ENCODE measurements at places on chromosomes 3 and 15.

- no peak for DNase-seq
Measured at GRCh38 chr3:59023612-59024011, 26.2 kb downstream of the CFAP20DC start.

DNA sequence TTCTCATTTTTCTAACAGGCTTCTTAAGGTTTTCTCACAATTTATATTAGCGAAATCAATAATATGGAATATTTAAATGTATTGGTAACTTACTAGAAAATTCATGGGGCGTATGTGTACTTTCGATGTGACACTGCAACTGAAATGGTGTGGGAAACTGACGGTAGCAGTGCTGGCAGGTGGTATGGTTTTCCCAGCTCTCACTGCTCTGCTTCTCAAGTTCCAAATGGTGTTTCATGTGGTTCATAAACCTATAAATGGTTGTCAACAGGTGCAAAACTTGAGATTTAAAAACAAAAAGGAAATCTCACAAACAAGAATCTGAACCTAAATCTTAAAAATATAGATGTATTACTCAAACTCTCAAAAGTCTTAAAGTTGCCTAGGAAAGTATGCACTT is 54.7 kb downstream of the ZNF280D start:
- DNase-seq = no peak

DNA sequence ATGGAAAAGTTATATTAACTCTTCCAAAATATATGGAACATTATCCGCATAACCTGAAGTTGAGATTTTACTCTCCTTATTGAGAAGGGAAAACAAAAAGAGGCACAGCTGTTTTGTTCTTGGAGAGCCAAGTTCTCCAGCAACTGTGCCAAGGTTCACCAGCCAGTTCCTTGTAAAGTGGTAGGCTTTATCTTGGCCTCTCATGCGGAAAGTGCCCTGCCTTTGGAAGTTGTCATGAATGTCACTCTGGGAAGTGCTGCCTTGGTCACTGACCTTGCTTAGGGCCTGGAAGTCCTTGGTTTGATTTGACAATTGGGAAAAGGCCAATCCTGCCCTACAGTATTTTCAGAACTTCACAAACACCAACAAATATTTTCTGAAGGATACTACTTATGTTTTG is 44.2 kb upstream of the THRB start:
- no peak for DNase-seq

GRCh38 chr3:122977746-122978466 is 49.7 kb downstream of the SEMA5B start:
- no peak for DNase-seq

- no peak for DNase-seq
Measured at GRCh38 chr3:108388136-108389132, 92.1 kb downstream of the HHLA2 start.

GRCh38 chr3:81500039-81500438 is 261.4 kb downstream of the GBE1 start:
- DNase-seq = no peak

GRCh38 chr15:89105147-89105546 is 16.9 kb downstream of the ABHD2 start:
- no peak for DNase-seq

DNA sequence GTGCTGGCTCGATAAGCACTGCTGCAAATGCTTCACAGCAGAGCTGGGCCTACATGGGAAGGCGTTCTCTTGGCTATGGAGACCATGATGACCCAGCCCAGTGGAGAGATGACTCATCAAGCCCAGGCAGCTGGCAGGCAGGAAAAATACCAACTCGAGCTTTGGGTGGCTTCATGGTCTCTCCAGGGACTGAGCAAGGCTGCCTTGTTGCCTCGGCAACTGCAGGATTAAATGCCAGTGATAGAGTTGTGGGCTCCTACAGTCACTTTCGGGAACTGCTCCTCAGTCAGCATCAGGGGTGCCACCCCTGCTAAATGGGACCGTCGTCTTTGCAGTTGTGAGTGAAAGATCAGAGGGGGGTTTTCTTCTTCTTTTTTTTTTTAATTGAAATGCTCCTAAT is 54.6 kb upstream of the MYZAP start:
- no peak for DNase-seq

DNA sequence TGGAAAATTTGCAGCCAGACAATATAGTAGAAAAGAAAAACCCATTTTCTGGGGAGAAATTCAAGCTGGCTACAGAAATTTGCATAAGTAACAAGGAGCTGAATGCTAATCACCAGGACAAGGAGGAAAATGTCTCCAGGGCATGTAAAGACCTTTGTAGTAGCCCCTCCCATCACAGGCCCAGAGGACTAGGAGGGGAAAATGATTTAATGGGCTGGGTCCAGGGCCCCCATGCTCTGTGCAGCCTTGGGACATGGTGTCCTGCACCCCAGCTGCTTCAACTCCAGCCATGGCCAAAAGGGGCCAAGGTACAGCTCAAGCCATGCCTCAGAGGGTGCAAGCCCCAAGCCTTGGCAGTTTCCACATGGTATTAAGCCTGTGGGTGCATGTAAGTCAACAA is 197.6 kb upstream of the POU1F1 start:
- no peak for DNase-seq

GRCh38 chr3:142724682-142725356 is 985 bp downstream of the TRPC1 start:
- peak; percentile 60 for DNase-seq

GRCh38 chr3:168002786-168003368 is 92.8 kb downstream of the GOLIM4 start:
- DNase-seq = no peak

- DNase-seq = no peak
Measured at GRCh38 chr15:96361309-96362010, 31.0 kb downstream of the NR2F2 start.

DNA sequence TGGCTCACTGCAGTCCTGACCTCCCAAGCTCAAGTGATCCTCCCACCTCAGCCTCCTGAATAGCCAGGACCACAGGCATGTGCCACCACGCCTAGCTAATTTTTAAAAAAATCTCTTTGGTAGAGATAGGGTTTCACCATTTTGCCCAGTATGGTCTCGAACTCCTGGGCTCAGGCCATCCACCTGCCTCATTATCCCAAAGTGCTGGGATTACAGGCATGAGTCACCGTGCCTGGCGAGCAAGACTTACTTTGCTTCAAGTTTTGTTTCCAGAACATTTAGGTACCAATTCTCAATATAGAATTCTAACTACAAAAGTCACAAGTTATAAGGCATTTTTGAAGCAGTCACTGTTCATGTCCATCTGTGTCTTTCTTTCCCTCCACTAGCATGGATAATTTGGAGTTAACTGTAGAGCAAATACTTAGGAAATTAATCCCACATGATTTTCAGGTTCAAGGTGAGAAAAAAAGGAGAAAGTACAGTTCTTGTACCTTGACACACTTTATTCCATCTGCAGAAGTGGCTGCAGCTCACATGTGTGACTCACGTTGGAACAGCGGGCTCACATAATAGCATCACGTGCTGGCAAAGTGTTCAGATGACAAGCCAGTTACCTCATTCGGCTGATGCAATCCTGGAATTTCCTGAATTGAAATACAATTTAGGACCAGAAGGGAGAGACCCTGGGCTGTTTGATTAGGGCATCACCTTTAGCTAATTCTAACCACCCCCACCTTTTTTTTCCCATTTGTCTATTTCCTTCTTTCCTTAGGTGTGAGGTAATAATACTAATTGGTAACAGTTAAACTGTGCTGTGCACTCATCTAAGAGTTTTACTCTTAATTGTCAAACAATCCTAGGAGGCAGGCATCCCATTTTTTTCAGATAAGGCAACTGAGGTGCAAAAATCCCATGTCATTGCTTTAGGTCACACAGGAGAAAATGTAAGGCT is 46.9 kb upstream of the NEDD4 start:
- no peak for DNase-seq

DNA sequence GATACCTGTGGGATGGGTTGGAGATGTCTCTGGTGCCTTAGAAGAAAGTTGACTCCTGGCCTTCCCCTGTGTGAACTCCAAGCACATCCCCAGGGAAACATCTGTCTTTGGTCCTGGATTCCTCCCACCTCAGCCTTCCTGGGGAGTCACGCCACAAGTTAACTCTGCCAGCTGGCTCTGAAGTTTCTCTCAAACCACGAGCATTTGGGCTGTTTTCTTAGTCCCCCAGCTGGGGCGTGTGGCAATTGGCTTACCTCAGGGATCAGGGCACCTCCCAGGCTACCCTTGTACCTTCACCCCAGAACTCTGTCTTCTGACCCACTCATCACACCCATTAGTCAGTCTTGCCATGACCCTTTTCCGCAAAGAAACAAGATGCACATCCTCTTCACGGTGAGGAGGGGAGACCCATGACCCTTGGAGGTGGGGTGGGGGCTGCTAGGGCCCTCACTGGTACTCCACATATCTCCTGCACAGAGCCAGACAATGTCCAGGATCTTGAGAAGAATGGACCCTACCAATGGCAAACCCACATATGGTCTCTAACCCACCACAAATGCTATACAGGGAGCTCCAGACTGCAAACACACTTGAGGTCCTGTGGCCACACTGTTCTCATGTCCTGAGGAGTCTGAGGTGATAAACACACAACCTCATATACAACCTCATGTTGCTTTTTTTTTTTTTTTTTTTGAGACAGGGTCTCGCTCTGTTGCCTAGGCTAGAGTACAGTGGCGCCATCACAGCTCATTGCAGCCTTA is 3.9 kb downstream of the NEIL1 start:
- DNase-seq = no peak

DNA sequence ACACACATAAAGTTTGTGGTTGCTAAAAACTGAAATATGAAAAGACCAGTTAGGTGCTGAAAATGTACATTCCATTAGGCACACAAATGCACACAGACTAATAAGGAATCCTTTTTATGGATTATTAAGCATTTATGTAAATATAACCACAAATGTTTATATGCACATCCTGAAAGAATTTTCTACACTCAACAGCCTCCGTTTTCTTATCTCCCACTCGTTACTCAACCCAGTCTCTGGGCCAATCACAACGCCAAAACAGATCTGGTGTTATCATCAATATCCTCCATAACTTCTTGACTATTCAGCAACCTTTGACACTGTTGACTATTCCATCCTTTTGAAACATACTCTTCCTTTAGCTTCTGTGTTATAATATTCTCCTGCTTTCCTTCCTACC is 136.4 kb downstream of the ATP8B4 start:
- DNase-seq = no peak

- no peak for DNase-seq
Measured at GRCh38 chr15:68330416-68330815, 52.9 kb downstream of the FEM1B start.

GRCh38 chr3:160106905-160107861 is 118.0 kb upstream of the C3orf80 start:
- peak; percentile 61 for DNase-seq

- no peak for DNase-seq
Measured at GRCh38 chr3:15645740-15646501, 44.4 kb downstream of the BTD start.

- DNase-seq = no peak
Measured at GRCh38 chr3:12400616-12401194, 83.6 kb upstream of the TSEN2 start.

- no peak for DNase-seq
Measured at GRCh38 chr3:144394032-144394431, 422.4 kb downstream of the DIPK2A start.

- DNase-seq = no peak
Measured at GRCh38 chr3:76624164-76624563, 415.7 kb upstream of the ROBO2 start.

GRCh38 chr3:4467522-4467867 is 426 bp upstream of the SUMF1 start:
- DNase-seq = no peak

- DNase-seq = no peak
Measured at GRCh38 chr3:46400000-46400734, 6.7 kb downstream of the CCR5AS start.

DNA sequence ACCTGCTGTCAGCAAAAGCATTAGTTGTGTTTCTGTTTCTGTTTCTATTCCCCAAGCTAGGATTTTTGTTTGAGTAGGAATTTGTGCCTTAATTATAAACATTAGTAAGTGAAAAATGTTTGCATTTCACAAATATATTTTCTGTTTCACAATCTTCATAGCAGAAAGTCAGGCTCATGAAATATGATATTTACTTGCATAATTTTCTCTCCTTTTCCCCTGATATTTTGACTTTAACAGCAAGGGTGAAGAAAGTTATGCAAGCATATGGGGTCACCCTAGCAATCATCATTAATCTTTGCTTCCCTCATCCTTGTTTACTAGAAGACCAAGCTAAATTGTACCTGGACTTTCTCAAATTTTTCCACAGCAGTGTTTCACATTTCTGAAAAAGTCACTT is 140.3 kb upstream of the SEMA6D start:
- DNase-seq = no peak

All from liver (tissue), 10 donors.